ELF-1 (cell line): ENCODE measurements at places on chromosomes 12 and 14.

DNA sequence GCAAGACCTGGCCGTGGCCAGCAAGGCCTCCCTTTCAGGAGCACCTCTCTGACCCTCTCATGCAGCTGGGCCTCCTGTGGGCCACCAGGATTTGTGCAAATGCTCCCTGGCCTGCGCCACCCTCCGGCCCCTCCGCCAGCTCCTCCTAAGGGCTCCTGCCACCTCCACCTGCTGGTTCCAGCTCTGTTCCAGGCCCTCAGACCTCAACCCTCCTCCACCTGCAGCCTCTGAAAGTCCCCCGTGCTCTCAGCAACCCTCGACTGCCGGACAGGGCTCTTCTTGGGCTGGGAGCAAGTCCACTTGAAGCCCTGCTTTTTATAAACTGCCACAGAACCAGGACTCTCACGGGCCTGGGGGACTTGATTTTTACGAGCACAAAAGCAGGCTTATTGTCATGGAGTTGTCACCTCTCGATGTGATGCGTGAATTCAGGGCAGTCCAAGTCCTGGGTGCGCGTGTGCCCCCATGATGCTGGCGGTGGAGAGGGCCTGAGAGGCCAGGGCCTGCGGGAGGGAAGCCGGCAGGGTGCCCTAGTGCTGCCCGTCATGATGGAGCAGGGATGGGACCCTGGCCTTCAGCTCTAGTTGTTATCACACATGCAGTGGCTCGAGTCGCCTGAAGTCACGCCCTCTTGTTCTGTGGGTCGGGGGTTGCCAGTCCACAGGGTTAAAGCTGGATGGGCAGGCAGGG, 9.1 kb downstream of the TEDC1 start:
- DNase-seq: no peak

GRCh38 chr12:29516431-29516875, 19.0 kb upstream of the OVCH1 start:
- no peak for DNase-seq

DNA sequence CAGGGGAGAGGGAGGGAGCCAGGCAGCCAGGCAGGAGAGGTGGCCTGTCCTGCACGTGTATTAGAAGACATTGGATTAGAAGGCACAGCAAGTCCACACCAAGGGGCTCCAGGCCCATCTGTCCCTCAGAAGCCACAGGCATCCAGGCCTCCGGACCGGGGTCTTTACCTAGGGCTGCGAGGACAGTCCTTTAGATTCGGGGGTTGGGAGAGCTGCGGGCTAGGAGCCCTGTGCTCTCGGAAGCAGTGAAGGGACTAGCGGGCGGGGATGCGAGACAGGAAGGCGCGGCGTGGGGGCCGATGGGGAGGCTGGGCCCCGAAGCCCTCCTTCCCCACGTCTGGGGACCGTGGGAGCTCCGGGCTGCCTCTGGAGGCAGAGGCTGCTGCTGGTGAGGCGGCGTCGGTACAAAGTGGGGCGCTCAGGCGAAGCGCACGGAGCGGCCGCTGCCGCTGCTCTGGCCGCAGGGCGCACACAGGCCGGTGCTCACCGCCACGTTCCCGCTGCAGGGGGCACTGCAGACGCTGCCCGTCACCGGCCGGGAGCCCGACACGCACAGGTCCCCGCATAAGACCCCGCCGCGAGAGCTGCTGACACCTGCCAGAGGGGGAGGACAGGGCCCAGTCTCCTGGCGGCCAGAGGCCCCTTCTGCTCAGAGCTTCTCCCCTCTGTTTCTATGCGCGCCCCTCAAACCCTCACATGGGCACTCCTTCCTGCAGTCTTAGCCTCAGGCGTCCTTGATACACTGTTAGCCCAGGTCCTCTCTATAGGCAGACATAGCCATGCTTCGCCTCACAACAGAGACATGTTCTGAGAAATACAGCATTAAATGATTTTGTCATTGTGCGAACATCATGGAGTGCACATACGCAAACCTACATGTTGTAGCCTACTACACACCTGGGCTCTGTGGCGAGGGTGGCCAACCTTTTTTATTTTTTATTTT, 17.3 kb downstream of the KRT7 start:
- peak; percentile 59 for DNase-seq

- DNase-seq: no peak
Measured at GRCh38 chr14:23829736-23830471, 123.7 kb upstream of the DHRS4 start.

DNA sequence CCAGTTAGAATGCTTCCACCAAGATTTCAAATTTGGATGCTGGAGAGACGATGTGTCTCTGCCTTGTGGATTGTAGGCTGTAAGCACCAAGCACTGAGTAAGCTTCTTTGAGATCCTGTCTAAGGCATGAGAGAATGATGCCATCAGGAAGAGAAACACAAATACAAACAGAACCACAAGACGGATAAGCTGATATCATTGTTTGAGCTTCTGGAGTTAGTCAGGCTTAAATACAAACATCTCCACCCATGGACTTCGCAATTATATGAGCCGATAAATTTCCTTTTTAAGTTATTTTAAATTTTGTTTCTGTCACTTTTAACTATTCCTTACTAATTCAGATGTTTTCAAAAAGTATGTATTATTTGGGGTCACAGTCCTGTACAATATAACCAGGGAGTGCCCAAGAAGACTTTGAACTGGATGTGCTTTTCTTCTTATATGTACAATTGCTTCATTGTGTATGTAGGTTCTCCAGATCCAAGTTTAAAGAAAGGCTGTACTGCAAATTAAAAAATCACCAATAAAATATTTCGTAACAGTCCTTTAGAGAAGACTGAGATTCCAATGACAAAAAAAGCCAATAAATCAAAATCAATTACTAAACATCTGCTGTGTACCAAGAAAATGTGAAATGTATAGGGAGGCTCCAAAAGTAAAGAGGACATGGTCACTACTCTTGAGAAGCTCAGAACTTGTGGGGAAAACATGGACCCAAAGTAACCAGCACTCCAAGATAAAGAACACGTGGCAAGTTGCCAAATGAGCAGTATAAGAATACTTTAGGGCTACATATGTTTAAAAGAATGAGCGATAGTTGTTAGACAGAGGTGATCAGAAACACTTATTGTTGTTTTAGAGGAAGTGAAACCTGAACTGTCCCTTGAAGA, 274.1 kb downstream of the ADAMTS20 start:
- DNase-seq: no peak

DNA sequence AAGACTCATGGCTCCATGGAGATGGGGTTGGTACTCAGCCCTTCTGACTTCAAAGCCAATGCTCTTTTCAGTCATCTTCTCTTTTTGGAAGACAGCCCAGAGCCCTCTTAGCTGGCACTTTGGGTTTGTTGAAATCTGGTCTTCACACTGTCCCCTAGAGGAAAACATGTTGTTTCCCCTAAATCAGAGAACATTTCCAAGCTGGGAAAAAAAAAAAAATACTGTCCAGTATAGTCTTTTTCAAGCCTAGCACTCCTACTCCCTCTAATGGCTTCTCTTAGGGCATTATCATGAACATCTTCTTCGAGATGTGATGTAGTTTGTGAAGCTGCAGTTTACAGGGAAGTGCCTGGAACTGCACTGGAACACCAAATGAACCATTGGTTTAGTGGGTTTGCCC, 3.0 kb upstream of the ZC3H14 start:
- DNase-seq: no peak

DNA sequence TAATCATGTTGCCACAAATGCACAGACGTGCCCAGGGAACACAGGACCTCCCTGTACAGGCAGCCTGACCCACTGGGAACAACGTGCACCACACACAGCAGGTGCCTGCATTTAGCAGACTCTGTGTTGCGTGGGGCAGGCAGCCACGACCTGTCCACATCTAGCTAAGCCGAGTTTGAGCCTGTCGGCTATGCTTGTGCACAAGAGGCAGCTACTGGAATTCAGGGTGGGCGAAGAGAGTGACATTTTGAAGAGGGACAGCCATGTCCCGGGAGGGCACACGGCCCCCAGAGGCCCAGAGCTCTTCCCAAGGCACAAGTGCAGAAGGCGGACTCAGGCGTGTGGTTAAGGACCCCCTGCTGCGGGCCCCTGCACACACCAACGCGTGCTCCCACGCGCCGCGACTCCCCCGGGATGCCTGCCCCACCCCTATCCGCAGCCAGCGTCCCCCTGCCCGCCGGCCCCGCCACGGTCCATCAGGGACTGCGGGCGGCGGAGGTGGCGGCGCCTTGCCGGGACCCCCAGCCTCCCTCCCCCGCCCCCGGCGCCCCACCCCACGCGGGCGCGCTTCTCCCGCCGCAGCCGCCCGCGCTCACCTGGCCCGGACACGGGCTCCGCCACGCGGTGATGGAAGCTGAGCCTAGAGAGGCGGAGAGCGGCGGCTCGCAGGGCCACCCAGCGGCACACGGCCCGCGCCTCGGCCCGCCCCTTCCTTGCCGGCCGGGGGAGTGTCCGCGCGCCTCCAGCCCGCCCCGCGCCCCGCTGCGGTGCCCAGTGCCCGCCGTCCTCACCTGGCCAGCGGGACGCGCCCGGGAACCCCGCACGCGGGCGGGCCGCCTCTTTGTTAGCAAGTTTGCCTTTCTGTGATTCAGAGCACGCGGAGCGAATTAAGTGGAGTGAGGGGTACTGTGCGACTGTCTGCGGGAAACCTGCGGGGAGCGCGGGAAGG, 125.3 kb upstream of the PRMT8 start:
- DNase-seq: no peak

DNA sequence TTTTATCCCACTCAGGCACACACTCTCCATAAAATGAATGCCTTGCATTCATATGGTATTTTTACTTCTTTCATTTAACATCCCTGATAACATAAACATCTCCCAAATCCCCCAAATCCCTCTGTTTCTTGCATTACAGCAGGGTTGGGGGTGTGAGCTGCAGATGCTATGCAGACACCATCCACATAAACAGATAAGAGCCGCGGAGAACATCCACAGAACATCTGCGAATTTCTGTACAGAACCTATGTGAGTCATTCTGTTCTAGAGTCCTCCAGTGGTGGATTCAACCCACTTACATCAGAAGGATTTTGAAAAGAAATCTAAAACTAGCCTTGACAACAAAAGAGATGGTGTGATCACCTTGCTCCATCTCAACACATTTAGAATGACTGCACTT, 20.3 kb downstream of the FBLN5 start:
- DNase-seq: no peak

- no peak for DNase-seq
Measured at GRCh38 chr12:29164477-29165393, 15.7 kb downstream of the FAR2 start.

DNA sequence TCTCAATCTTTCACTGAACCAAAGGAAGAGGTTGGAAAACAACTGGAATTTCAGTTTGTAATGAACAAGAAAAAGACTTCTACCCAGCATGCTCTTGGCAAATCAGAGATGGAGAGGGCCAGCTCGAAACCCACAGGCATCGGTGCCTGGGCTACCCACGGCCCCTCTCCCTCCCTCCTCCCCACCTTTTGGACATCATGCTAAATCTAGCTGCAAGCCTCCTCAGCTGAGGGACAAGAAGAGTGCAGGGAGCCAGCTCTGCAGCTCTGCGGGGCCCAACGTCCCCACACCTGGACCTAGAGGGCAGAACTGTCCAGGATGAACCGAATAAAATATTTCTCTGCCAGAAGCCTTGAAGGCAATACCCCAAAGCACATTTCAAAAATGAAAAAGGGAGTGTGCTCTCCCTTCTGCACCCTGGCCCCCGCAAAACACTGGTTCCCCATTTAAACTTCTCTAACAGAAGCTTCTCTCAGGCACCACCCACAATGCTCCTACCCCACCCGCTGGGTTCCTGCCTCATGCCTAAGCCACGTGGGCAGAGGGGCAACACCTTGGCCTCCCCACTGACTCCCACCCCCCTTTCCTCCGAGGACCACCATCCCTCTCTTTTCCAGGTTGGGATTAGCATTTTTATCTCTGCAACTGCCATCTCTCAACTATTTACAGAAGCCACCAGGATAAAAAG, 8.2 kb downstream of the CAMKK2 start:
- DNase-seq: no peak

- no peak for DNase-seq
Measured at GRCh38 chr12:50085615-50086072, 502 bp downstream of the SMARCD1 start.

DNA sequence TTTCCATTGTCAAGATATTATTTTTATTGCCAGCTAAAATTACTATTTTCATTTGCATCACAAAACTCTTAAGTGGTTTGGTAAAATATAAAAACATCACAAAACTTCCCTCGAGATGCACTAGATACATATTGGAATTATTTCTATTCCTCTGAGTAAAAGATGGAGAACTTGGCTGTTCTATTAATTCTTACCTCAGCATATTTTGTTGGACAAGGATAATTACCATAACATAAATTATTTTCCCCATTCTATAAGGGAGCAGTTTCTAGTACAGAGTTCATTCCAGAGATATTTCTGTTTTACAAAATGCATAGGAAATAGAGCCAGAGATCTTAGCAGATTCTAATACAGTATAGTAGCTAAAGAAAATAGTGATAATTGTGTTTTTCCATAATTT, 42.6 kb upstream of the PTHLH start:
- no peak for DNase-seq

DNA sequence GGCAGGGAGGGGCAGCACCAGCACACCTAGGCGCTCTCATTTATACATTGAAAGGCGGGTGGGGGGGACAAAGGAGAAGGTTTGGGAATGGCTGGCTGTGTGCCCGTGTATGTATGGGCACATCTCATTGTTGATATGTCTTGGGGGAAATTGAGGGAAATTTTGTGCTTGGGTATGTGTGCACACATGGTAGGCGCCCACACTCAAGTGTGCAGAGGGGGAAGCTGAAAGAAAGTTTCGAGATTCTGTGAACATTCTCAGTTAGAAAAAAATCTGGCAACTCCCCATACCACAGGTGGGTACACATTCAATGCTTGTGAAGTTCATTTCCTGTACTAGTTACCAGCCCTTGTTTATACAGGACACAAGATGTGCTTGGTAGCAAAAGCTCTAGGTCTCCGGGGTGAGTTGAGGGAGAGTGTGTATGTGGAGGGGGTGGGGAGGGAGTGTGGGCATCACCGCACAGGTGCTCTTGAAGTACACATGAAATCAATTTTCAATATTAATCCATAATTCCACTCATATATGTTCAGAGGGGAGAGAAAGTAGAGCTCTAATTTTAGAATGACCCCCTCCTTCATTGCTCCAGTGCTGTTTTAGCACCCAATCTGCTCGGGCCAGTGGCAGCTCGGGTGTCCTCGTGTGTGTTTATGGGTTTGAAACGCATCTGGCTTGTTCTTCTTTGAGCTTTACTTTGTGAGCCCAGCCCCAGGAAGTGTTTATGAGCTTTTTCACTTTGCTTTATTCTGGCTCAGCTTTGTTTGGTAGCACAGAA, 286.0 kb downstream of the ZFP36L1 start:
- DNase-seq: no peak

DNA sequence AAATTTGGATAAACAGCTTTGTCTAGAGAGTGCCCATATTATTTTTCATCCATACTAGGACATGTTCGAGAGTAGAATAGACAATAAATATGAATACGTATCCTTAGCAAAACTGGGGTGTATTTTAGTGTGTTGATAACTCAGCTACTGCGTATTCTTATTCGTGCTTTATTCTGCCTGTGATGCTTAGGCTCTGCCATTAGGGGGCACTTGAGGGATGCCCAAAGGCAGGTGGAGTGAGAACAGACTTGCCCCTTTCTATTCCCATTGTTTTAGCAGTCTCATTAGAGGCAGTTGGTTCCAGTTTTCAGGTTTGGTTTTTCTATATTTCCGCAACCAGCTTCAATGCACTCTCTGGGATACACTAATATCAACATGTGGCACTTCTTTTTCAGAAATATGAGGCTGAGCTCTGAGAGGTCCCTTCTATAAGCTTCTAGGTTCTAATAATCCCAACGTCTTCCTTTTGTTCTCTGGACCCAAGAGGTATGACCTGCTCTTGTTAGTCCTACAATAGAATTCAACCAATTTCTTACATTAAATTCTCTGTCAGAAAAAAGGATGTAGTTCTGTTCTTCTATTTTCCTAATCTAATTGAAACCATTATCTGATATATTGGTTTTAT, 985.7 kb upstream of the FBXO33 start:
- peak; percentile 56 for DNase-seq
